Mucosa of gallbladder (tissue), 1 donor: ENCODE measurements at places on chromosomes 11 and 22. TPM values are rescaled to one million over a fixed set of nuclear protein-coding genes. Genes with fewer than 3 reads are reported as not detected.

MEI1 gene
- 1.4 TPM for total RNA-seq

GRCh38 chr11:96033095-96033494 is 109.2 kb upstream of the MTMR2 start:
- DNase-seq = no peak

DNA sequence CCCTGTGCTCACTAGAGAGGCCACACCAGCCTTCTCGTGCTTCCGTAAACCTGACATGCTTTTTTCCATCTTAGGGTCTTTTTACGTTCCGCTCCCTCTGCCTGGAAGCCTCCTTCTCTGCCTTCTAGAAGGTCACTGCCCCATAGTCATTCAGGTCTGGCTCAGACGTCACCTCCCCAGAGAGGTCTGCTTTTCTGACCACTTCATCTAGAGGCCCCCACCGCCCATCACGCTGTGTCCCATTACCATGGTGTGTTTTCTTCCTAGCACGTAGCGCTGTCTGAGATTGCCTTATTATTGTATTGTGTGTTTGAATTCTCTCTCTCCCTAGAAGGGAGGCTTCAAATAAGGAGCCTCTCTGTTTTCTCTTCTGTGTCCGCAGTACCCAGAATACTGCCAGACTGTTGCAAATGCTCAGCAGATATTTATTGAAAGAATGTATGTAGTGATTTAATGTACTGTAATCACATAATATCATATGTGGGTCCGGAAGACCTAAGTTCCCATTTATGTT is 10.0 kb downstream of the TAB1 start:
- DNase-seq = no peak

DNA sequence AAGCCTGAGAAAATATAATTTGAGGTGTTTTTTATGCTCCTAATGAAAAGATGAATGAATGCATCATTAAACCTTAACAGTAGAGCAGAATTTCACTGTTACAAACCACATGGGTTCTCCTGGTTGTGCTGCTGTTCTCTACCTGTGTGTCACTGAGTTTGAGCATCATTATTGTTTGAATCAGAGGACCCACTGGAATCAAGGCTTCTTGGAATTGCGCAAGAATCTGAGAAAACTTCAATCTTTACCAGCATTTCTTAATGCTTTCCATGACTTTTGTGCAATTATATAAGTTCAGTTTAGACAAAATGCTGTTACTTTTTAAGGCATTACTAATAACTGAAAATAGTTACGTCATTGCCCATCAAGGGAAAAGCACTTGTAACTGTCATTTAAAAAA is 18.8 kb upstream of the RBX1 start:
- DNase-seq = no peak

C11orf42 gene
- total RNA-seq = not detected

- DNase-seq = no peak
Measured at GRCh38 chr22:39488563-39489083, 13.5 kb upstream of the MIEF1 start.

DNA sequence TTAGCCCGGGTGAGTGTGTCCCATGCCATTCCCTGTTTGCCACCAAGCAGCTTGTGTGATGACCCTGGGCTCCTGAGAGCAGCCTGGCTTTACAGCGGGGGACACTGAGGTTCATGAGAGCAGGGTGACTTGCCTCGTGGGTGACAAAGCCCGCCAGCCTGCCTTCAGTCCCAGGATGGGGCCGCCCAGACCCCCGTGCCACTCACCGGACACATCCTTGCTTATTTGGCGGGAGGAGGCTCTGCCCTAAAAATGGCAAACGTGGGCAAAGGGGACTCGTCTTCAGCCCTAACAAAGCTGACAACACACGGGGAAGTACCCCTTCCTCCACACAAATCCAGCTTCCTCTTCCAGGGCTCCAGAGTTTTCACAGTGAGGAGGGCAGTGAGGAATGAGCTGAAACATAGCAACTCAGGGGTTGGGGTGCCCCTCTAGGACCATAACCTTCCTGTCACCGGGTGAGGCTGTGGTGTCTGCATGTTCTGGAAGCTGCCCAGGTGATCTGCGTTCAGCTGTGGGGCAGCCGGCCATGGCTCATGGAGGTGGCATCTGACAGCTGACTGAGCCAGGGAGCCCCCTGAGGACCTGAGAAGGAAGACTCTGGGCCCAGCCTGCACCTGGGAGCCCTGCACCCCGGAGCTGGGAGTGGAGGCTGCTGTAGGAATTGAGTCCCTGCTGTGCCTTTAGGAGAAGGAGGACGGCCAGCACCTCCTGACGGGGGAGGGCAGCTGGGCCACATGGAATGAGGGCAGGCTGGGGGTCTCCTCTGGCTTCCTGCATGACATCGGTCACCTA is 16.7 kb downstream of the RIBC2 start:
- no peak for DNase-seq

DNA sequence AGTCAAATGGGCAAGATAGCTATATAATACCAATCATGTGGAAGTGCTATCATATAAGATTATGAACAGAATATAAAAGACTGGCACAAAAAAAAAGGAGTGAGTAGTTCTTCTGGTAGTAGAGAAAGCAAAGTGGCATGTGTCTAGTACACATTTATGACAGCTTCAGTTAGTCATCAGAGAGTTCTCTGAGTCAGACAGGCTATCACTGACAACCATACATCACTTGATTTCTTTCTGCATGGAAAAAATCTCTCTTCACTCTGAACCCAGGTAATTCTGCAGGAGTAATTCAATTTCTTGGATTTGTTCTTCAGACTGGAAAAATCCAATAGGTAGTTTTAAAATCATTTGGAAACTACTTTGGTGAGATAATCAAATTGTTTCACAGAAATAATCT is 286.8 kb upstream of the ANO3 start:
- no peak for DNase-seq

GRCh38 chr22:41563051-41563711 is 2.4 kb downstream of the CSDC2 start:
- no peak for DNase-seq

GRCh38 chr11:120759046-120759445 is 247.5 kb downstream of the GRIK4 start:
- no peak for DNase-seq

DNA sequence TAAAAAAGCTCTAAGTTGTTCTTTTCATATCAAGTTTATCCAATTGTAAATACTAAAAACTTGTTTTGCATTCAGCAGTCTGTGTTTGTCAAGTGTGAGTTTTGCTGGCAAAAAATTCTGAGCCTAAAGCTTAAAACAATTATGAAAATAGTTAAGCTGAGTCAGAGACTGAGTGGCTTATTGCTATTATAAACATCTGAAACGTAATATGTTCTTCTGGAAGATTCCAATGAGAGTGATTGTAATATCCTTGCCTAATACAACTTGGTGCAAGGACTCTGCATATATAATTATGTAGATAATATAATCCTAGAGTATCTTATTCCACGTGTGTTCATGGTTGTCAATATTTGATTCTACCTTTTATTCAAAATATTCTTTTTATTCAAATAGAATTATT is 14.1 kb upstream of the NUP50 start:
- DNase-seq = no peak

- no peak for DNase-seq
Measured at GRCh38 chr11:63543711-63544110, 7.1 kb downstream of the PLAAT4 start.

GRCh38 chr22:43829904-43830851 is 18.1 kb upstream of the EFCAB6 start:
- DNase-seq = no peak

DNA sequence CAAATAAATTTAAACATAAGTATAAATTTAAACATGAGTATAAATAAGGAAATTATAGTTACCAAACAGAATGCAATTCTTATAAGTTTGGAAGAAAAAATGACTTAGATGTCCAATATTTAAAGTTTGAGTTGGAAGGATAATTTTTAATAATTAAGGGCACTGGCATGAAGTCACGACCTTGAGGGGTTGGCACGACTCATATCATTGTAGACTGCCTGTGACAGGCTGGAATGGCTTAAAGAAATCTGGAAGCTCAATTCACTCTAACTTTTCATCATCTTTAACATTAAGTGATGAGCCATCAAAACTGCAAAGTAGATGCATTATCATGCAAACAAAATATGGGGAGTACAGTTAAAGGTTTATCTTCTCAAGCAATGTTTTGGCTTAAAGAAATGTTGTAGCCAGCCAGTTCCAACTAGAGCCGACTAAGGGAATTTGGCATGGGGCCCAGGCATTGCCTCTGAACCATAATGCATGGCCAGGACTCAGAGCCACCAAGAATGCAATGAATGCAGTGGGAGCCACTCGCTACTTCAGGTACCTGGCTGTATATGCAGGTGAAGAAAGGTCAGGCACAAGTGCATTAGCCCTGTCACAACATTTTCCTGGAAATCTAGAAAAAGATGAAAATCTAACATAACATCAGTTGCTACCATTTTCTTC is 33.4 kb downstream of the PGR start:
- no peak for DNase-seq
